ENCODE measurements at places on chromosomes 4 and X.

DNA sequence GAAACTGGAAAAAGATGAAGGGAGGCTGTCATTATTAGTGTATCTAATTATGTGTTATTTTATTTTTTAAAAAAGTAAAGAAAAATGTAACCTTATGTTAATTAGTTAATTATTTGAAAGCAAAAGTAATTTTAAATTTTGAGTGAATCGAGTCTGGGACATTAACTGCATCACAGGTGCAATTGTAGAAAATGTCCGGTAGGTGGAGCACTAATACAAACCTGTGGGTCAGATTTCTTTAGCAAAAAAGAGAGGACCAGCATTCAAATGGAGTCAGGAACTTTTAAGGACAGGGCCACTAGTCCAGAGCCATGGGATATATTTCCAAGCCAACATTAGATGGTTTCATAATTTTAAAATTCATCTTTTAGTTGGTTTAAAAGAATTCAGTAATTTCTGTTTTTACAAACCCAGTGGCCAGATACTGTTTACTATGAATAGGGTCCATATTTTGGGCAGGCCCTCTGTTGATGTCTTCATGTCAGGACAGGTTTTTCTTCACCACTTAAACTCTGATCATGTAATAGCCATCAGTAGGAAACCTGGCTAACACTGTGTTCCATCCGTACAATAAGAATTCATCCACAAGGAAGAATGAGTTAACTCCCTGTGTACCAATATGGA lies 27.2 kb downstream of the BST1 start:
- DNase-seq = peak; percentile 57

GRCh38 chr4:24003496-24003895 lies 113.6 kb upstream of the PPARGC1A start:
- DNase-seq = peak; percentile 45

- no peak for DNase-seq
Observed at GRCh38 chr4:11427121-11427996, 1.3 kb downstream of the HS3ST1 start.

DNA sequence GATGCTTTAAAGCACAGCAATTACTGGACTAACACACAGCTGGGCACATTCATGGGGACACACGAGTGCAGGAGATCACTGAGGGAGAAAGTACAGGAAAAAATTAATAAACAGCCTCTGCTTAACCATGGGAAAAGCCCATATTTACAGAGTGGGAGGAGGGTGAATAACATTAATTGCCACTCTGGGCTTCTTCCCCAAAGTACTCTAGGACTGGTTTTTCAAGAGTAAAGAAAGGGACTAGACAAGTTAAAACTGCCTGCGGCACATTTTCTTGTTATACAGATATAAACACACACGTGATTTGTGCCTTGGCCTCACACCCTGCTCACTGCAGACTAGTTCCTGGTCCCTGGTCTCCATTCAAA lies 179.7 kb upstream of the TET2 start:
- DNase-seq = no peak

- peak; percentile 89 for DNase-seq
Observed at GRCh38 chr4:141768954-141769353, 132.6 kb downstream of the IL15 start.
